ENCODE measurements at places on chromosomes 3 and 15.

- no peak for DNase-seq
Measured at GRCh38 chr15:38868326-38869114, 303.9 kb upstream of the RASGRP1 start.

DNA sequence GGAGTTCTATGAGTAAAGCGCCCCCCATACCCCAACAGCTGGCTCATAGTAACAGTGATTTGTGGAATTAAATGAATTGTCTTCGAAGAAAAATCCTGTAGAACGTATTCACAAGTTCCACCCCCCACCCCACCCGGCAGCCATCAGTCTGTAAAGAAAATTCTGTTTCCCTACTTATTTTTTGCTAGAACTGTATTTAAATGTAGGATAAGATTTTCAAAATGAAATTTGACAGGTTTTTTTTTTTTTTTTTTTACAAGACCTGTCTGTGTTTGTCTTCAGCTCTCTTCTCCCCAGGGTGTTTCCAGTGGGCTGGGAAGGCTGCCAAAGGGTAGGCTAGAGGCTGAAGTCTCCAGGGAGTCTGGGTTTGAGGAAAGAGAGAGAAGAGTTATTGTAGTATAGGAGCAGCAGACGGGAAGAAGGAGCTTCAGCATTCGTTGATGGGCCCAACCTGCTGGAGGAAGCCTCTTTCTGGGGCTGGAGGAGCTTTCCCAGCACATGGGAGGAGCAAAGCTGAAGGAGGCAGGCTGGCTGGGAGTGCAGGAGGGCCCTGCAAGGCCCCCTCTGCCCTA is 130.6 kb upstream of the SEMA6D start:
- DNase-seq: peak; percentile 69

DNA sequence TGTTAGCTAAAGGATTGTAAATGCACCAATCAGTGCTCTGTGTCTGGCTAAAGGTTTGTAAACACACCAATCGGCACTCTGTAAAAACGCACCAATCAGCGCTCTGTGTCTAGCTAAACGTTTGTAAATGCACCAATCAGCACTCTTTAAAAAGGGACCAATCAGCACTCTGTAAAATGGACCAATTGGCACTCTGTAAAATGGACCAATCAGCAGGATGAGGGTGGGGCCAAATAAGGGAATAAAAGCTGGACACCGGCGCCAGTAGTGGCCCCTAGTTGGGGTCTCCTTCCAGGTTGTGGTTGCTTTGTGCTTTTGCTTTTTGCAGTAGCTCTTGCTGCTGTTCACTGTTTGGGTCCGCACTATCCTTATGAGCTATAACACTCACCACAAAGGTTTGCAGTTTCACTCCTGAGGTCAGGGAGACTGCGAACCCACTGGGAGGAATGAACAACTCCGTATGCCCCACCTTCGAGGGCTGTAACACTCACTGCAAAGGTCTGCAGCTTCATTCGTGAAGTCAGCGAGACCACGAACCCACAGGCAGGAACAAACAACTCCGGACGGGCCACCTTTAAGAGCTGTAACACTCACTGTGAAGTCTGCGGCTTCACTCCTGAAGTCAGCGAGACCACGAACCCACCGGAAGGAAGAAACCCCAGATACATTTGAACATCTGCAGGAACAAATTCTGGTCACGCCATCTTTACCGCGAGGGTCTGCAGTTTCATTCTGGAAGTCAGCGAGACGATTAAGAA is 1.1 kb upstream of the SUCLG2 start:
- no peak for DNase-seq

GRCh38 chr3:64818196-64818595 is 130.4 kb upstream of the ADAMTS9 start:
- DNase-seq: no peak

DNA sequence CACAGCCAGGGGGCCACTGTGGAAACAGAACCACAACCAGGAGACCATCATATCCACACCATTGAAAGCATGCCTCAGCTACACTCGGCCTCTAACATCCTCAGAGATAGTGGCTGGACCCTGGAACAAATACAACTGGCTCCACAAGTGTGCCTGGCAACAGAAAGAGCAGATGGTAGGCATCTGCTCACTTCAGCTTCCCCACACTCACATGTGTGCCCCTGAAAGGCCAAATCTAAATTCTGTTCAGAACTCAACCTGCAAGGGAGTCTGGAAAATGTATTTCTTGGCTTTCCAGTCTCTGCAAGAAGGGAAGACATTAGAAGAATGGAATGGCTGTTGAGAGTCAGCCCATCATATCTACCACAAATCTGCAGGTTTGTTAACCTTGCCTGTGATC is 54.7 kb upstream of the CTNNB1 start:
- no peak for DNase-seq

- DNase-seq: no peak
Measured at GRCh38 chr15:46872981-46873330, 844.3 kb upstream of the SEMA6D start.

DNA sequence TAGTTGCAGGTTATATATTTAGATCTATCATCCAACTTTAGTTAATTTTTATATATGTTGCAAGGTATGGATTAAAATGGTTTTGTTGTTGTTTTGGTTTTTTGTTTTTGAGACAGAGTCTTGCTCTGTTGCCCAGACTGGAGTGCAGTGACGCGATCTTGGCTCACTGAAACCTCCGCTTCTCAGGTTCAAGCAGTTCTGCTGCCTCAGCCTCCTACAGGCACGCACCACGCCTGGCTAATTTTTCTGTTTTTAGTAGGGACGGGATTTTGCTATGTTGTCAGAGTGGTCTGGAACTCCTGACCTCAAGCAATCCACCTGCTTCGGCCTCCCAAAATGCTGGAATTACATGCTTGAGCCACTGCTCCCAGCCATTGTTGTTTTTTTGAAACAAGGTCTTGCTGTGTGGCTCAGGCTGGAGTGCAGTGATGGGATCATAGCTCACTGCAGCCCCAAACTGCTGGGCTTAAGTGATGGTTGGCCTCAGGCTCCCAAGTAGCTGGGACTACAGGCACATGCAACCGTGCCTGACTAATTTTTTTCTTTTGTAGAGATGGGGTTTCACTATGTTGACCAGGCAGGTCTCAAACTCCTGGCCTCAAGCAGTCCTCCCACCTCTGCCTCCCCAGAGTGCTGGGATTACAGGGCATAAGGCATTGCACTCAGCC is 92.0 kb downstream of the ZNF609 start:
- no peak for DNase-seq

DNA sequence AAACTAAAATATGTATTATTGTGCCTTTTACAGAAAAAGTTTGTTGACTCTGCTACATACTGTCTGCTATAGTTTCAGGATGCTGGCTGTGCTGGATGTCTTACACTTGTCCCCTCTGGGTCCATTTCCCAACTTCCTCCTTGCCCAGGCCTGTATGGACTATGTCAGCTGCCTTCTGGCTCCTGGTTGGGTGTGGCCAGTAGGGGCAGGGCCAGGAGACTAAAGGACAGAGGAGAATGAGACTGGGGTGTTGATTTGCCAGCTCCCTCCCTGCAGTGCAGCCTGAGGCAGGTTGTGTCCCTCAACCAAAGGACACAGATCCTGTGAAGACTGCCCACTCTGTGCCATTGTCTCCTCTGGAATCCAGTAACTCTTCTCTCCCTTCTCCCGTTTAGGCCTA is 90.6 kb upstream of the UBE2E2 start:
- DNase-seq: no peak

- DNase-seq: no peak
Measured at GRCh38 chr3:69113536-69113935, 8.9 kb downstream of the LMOD3 start.

DNA sequence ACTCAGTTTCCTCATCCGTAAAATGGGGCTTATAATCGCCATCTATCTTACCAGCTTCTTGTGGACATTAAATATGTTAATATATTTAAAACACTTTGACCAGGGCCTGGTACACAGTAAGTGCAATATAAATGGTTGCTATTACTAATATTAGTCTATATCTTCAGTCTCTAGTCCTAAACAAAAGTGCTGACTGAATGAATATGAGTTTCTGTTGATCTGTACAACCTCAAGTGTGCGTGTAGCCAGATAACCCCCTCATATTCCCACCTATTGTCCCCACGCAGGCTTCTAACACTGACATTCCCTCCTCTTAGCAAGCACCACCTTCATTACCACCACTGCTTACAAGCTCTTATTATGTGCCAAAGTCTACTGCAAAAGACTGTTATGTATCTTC is 27.6 kb upstream of the LMCD1 start:
- no peak for DNase-seq

GRCh38 chr15:49421991-49422390 is 1.1 kb upstream of the FGF7 start:
- DNase-seq: peak; percentile 9

DNA sequence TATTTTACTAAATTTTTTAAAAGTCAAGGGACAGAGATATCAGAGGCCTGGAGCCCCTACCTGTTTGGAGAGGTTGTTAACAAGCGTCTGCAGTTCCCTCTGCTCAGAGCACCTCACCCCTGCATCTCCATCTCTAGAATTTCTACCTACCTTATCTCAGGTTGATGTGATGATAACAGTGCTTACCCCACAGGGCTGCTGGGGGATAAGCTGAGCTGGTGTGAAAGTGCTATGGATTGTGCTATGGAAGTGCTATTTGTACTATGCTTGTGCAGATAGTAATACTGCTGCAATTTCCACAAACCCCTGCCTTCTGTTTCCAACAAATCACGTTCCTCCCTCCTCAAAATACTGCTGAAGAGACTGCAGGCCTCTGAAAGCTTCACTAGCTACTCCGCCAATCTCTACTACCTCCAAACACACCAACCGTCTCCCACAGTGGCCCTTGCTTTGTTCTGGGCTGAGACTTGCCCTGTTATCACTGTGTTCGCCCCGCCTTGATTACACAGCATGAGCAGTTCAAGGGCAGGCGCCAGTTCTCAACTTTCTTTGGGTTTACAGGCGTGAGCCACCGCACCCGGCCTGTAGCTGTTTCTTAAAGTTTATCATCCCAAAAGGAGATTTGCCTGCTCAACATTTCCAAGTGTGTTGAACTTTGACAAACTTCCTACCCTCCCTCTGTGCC is 28.4 kb upstream of the PARL start:
- no peak for DNase-seq

GRCh38 chr15:74041311-74041756 is 41.0 kb downstream of the GOLGA6A start:
- DNase-seq: no peak

DNA sequence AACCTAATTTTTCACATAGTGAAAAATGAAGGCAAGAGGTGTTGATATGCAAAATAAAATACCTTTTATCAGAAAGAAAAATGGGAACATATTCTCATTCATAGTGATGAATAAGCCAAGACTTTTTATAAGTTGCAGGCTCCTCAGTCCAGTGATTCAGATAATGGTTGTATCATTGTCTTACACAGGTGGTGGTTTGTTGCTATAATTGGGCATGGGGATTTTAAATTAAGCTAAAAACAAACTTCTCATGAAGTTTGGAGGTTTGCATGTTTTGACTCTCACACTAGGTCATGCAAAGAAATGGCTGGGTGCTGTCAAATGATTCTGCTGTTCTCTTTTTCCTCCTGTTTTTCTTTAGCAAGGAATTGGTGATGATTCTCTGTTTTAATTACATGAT is 60.8 kb upstream of the SKIL start:
- no peak for DNase-seq

GRCh38 chr3:170044271-170044670 is 6.5 kb downstream of the GPR160 start:
- DNase-seq: no peak

- no peak for DNase-seq
Measured at GRCh38 chr3:183099838-183100204, 525 bp upstream of the MCCC1 start.

GRCh38 chr15:26996250-26996649 is 25.3 kb downstream of the GABRG3 start:
- DNase-seq: no peak

DNA sequence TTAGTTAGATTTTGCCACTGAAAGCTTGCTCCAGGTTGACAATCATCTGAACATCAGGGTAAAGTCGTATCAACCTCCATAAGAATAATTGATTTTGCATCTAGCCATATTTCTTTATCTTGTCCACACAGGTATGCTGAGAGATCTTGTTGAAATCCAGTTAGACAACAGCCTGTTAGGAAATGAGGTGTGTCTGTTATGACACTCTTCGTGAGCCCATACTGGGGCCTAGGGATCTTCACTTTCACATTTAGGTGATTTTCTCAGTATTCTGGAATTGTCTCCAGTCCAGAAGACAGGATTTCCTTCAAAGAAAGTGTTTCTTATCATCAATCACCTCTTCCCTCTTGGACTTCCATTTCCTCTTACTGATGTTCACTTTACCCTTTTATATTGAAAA is 18.1 kb downstream of the DNAJB11 start:
- DNase-seq: no peak

DNA sequence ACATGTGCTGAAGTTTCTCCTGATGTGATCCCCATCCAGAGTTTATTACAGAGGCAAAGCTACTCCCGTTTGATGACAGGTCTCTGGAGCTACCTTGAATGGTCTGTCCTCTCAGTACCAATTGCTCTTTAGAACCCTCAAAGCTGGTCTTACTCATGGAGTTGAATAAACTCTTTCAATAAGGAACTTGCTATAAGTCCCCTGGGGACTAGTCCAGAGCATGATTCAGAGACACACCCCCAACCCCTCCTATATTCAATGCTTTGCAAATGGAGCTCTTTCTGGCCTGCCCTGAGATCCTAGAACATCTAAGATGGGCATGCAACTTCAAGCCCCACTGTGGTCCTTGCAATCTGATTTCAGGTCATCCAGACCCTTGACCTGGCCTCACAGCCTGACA is 23.9 kb upstream of the TPM1 start:
- no peak for DNase-seq

DNA sequence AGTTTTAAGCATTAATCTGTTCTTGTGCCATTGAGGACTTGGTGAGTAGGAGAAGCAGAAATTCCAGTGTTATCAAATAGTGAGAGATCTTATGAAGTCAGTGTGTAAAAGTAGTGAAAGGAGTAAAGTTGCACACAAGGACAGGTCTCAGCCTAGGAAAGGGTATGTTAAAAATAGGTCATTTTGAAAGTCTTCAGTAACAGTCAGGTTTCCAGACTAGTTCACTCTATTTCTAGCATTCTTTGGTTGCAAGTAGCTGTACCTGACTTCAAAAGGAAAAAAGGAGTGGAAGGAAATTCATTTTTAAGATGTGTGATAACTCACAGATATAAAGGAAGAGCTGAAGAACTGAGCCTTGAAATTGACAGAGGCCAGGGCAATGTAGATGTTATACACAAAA is 250.1 kb upstream of the SATB1 start:
- no peak for DNase-seq

DNA sequence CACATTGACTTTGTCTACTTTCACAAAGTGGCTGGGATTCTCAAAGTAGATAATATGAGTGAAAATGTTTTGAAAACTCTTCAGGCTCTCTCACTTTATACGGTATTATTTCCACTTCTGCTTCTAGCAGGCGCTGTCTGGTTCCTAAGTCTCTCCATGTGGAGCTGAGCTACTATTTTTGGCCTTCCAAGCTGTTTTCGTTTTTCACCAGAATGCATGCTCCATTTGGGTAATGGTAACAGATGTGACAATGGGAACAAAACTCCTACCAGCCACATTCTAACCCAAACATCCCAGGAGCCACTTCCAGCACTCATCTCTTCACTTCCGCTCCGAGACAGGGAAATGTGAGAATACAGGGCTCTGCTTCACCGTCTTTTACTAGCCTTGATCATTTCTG is 586.7 kb downstream of the NTRK3 start:
- no peak for DNase-seq
